ENCODE measurements at places on chromosomes 16 and 17. TPM values are rescaled to one million over a fixed set of nuclear protein-coding genes. Genes with fewer than 3 reads are reported as not detected.

The ANKRD40CL gene
- not detected for total RNA-seq

The MT1X gene
- 33.1 TPM for total RNA-seq

The MT1M gene
- not detected for total RNA-seq

DNA sequence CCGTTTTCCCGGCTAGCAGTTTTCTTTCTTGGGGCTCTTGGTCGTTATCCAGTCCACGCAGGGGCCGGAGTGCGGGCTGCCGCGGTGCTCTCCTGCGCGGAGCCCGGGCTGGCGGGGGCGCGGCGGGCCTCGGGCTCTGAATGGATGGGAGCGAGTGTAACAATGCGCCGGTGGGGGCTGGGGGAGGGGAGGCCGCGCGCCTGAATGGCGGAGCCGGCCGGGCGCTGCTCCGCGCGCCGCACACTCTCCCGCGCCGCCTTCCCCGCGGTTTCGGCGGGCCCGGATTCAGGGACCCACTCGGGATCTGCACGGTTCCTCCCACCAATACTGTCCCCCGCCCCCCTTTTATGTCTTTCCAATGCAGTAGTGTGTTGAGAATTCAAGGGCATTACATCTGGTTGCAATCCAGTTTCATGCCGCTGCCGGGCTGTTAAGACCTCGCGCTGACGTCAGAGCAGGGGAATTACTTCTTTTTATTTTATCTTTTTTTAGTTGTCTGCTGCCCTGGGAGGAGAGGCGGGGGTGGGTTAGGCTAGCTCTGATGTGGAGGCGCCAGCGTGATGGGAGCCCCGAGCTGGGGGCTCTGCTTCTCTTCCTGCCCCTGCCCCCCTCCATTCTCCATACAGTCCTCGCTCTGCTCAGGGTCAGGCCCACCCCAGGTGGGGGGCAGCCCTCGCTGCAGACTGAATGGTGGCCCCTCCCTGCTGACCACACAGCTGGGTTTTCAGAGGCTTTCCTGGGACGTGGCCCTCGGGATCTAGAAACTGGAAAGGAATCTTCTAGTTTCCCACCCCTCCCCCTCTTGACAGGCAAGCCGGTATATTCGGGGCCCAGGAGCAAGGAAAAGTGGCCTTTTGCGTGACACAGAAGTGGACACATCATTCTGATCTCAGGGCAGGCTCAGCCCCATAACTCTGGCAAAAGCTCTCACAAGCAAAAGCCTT is 1.8 kb downstream of the RAI1 start:
- H3K36me3 ChIP-seq, result no peaks in the 10 kb centered on the region
- H3K27ac ChIP-seq, result peak overlapping the region; percentile 34
- peaks cover 27% of the 10 kb centered on the region for H3K4me1 ChIP-seq
- H3K27me3 ChIP-seq, result peaks cover 7% of the 10 kb centered on the region
- DNase-seq, result peak; percentile 66

DNA sequence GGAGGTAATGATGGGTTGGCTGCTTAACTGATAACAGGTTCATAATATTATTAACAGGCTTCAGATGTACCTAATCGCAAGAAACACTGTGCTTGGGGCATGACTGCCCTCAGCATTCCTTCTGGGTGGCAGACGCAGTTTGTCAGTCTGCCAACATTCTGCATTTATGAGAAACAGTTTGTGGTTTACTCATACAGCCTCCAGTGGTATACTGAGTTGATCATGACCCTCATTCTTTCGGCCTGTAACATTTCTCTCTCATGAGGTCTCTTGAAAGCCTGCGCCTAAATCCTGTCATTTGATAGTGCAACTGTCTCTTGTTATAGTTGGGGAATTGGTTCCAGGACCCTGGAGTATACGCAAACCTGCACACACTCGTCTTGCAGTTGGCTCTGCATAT is 4.9 kb upstream of the RUSF1 start:
- H3K4me1 ChIP-seq, result peaks cover 14% of the 10 kb centered on the region
- no peak overlapping the region for H3K27ac ChIP-seq
- no peak overlapping the region for H3K4me3 ChIP-seq
- no peak for DNase-seq
- peaks cover 7% of the 10 kb centered on the region for H3K36me3 ChIP-seq

GRCh38 chr17:41678411-41678906 is 10.2 kb upstream of the EIF1 start:
- H3K36me3 ChIP-seq, result peaks cover 18% of the 10 kb centered on the region
- peaks cover 68% of the 10 kb centered on the region for H3K4me1 ChIP-seq
- no peak for DNase-seq
- H3K27ac ChIP-seq, result peak overlapping the region; percentile 95
- peak overlapping the region; percentile 87 for H3K4me3 ChIP-seq

DNA sequence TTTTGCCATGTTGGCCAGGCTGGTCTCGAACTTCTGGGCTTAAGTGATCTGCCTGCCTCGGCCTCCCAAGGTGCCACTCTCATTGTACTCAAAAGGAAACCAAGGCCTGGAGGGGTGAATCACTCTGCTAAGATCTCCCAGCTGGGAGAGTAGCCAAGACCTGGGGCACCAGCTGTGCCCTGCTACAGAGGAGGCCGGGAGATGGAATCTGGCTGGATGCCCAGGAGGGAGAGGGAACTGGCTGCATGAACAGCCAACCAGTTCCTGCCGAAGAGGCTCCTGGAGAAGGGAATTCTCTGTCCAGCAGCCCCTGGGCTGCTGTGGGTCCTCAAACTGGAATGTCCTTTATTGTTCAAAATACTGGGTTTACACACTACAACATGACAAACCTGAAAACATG is 238.7 kb upstream of the CIBAR2 start:
- H3K27ac ChIP-seq, result no peak overlapping the region
- peaks cover 2% of the 10 kb centered on the region for H3K27me3 ChIP-seq
- H3K4me3 ChIP-seq, result no peak overlapping the region
- H3K36me3 ChIP-seq, result no peaks in the 10 kb centered on the region
- no peak for DNase-seq

GRCh38 chr16:31072540-31073141 is 1.4 kb downstream of the ZNF668 start:
- H3K27ac ChIP-seq, result peak overlapping the region; percentile 94
- H3K36me3 ChIP-seq, result peaks cover 29% of the 10 kb centered on the region
- H3K4me3 ChIP-seq, result peak overlapping the region; percentile 97
- no peaks in the 10 kb centered on the region for H3K27me3 ChIP-seq
- H3K4me1 ChIP-seq, result peaks cover 35% of the 10 kb centered on the region
- DNase-seq, result peak; percentile 61

GRCh38 chr17:47252766-47253512 is 688 bp upstream of the ITGB3 start:
- H3K27ac ChIP-seq, result no peak overlapping the region
- peaks cover 32% of the 10 kb centered on the region for H3K4me1 ChIP-seq
- peak overlapping the region; percentile 55 for H3K4me3 ChIP-seq
- no peaks in the 10 kb centered on the region for H3K36me3 ChIP-seq
- DNase-seq, result no peak
